ENCODE measurements at places on chromosomes 3 and 15. TPM values are rescaled to one million over a fixed set of nuclear protein-coding genes. Genes with fewer than 3 reads are reported as not detected.

TMEM108 gene
- total RNA-seq, result not detected

DNA sequence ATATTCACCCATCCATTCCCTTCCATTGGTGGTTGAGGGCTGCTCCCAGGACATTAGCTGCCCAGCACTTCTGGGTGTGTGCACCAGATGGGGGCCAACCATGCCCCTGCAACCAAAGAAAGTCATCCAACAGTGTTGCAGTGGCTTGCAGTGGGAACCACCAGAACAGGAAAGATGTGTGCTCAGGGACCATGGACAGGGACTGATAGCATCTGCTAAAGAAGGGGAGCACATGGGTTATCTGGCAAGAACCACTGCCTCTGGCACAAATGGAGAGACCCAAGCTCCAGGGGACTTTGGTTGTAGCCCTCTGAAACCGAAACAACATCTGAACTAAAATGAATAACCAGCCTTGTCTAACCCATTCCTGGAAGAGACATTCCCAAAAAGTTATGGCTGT, 8.1 kb downstream of the DCLK3 start:
- no peak for DNase-seq

- DNase-seq, result no peak
Observed at GRCh38 chr3:5798809-5799208, 611.3 kb downstream of the EDEM1 start.

GRCh38 chr3:46974421-46975171, 1.9 kb downstream of the CCDC12 start:
- no peak for DNase-seq
